ENCODE measurements at places on chromosomes 4 and X. TPM values are rescaled to one million over a fixed set of nuclear protein-coding genes. Genes with fewer than 3 reads are reported as not detected.

Gene XAGE2
- not detected for total RNA-seq

Gene ODAPH
- not detected for total RNA-seq

Gene ITM2A
- total RNA-seq: 0.10 TPM

Gene SATL1
- not detected for total RNA-seq

Gene SMPX
- total RNA-seq: 0.08 TPM

Gene PAGE4
- not detected for total RNA-seq

Gene UBL4A
- total RNA-seq: 71.1 TPM

Gene RASSF6
- total RNA-seq: 0.66 TPM

Gene ARHGEF6
- total RNA-seq: 0.19 TPM

Gene RGN
- total RNA-seq: not detected

All from A549 treated with AZD2906 at 1 μM for 4 hours (cell line).